ENCODE measurements at places on chromosomes 12 and 14. TPM values are rescaled to one million over a fixed set of nuclear protein-coding genes. Genes with fewer than 3 reads are reported as not detected.
A peak's percentile ranks its signal among the peaks of the same experiment; 100 is the strongest.

- no peaks in the 10 kb centered on the region for H3K27me3 ChIP-seq
- peak; percentile 85 for DNase-seq
Measured at GRCh38 chr12:92445253-92446082, 257.3 kb upstream of the PLEKHG7 start.

GRCh38 chr14:22577334-22577908 is 11.6 kb downstream of the DAD1 start:
- no peak for DNase-seq
- no peak overlapping the region for H3K4me3 ChIP-seq
- no peaks in the 10 kb centered on the region for H3K4me1 ChIP-seq
- H3K27me3 ChIP-seq: no peaks in the 10 kb centered on the region
- H3K36me3 ChIP-seq: no peaks in the 10 kb centered on the region
- H3K27ac ChIP-seq: no peak overlapping the region

- no peak overlapping the region for H3K4me3 ChIP-seq
- no peaks in the 10 kb centered on the region for H3K4me1 ChIP-seq
- no peak for DNase-seq
- H3K36me3 ChIP-seq: no peaks in the 10 kb centered on the region
- H3K27ac ChIP-seq: no peak overlapping the region
- no peaks in the 10 kb centered on the region for H3K27me3 ChIP-seq
Measured at GRCh38 chr12:106767954-106768822, 6.3 kb upstream of the RIC8B start.

- H3K4me1 ChIP-seq: no peaks in the 10 kb centered on the region
- H3K4me3 ChIP-seq: no peak overlapping the region
- H3K36me3 ChIP-seq: no peaks in the 10 kb centered on the region
- H3K27ac ChIP-seq: no peak overlapping the region
Measured at GRCh38 chr12:99771659-99772058, 124.1 kb downstream of the GARIN6 start.

- no peak overlapping the region for H3K4me3 ChIP-seq
- no peaks in the 10 kb centered on the region for H3K36me3 ChIP-seq
- H3K27ac ChIP-seq: no peak overlapping the region
- no peak for DNase-seq
- H3K4me1 ChIP-seq: no peaks in the 10 kb centered on the region
Measured at GRCh38 chr14:95192311-95192710, 35.0 kb upstream of the DICER1 start.

DNA sequence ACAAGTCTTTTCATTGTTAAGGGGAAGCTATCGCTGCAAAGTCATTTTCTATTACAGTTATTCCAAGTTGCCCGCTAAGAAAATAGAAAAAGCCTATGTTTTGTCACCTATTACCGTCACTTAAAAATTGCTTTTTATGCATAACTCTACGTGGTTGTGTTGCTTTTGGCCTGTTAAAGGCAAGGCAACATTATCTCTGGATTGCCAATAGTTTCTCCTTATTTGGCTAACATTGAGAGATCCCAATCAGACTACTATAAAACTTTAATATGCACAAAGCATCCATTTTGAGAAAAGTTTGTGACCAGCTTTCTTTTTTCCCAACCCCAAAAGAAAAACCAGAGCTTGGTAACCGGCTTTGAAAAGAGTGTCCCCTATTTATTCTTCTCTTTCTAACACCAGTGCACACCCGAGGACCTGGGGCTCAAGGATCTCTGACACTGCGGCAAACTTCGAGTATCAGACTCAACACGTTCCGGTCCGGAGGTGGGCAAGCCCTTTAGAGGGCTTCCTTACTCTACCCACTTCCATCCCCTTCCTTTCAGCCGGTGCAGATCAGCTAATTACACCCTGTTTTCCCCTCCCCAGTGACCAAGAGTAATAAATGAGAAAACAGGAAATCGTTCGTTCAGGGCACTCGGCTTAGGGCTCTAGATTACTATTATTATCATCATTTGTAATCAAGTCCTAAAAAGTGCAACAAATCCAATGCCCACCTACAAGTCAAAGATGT is 1.2 kb downstream of the PPP1R12A start:
- H3K4me1 ChIP-seq: no peaks in the 10 kb centered on the region
- no peaks in the 10 kb centered on the region for H3K36me3 ChIP-seq
- H3K27me3 ChIP-seq: no peaks in the 10 kb centered on the region
- peak; percentile 53 for DNase-seq
- peak overlapping the region; percentile 80 for H3K4me3 ChIP-seq

DNA sequence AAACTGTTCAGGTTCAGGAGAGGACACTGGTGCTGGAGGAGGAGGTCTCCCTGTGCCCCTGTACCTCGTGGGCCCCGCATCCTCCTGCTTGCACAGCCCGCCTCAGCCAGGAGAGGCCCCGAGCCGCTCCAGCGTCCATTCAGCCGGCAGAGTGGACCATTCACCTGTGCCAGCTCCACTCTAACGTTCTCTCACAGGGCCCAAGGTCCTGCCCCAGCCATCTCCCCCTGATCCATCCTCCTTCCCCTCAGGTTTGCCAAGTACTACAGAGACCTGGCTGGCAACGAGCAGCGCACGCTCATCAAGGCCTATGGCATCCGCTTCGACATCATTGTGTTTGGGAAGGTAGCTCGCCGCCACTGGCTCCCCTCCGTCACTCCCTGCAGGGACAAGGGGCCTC is 22.2 kb downstream of the P2RX4 start:
- H3K4me1 ChIP-seq: peaks cover 16% of the 10 kb centered on the region
- no peak overlapping the region for H3K27ac ChIP-seq
- H3K4me3 ChIP-seq: no peak overlapping the region

DNA sequence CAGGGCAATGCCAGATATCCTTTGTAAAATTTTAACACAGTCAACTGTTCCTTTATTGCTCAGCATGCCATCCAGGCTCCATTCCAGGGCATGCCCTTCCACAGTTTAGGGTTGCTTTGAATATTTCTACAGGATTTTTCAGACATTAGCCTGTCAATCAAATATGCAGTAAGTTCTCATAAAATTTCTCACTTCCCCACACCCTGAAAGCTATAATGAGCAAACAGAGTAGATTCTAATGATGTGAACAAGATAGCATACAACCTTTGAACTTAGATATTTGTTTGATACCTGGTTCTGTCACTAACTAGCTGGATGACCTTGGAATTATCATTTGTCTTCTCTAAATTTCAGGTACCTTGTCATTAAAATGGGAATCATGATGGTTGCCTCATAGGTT is 251.2 kb downstream of the SYT1 start:
- H3K36me3 ChIP-seq: no peaks in the 10 kb centered on the region
- H3K4me1 ChIP-seq: no peaks in the 10 kb centered on the region
- no peak for DNase-seq
- H3K27ac ChIP-seq: no peak overlapping the region

DNA sequence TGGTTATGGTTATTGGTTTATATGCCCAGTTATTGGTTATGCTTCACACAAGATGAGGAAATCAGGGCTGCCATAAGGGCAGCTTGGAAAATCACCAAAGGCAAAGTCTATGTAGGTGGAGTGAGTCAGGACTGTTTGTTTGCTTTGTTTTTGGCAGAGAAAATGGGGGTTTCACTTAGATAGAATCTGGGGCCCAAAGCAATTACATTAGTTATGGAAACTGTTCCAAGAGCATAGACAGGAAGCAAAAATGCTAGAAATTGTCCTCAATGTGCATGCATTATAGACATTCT is 2.2 kb downstream of the VAMP1 start:
- H3K4me1 ChIP-seq: peaks cover 43% of the 10 kb centered on the region
- no peak for DNase-seq
- no peaks in the 10 kb centered on the region for H3K36me3 ChIP-seq
- H3K4me3 ChIP-seq: no peak overlapping the region
- H3K27ac ChIP-seq: no peak overlapping the region
- H3K27me3 ChIP-seq: no peaks in the 10 kb centered on the region

DNA sequence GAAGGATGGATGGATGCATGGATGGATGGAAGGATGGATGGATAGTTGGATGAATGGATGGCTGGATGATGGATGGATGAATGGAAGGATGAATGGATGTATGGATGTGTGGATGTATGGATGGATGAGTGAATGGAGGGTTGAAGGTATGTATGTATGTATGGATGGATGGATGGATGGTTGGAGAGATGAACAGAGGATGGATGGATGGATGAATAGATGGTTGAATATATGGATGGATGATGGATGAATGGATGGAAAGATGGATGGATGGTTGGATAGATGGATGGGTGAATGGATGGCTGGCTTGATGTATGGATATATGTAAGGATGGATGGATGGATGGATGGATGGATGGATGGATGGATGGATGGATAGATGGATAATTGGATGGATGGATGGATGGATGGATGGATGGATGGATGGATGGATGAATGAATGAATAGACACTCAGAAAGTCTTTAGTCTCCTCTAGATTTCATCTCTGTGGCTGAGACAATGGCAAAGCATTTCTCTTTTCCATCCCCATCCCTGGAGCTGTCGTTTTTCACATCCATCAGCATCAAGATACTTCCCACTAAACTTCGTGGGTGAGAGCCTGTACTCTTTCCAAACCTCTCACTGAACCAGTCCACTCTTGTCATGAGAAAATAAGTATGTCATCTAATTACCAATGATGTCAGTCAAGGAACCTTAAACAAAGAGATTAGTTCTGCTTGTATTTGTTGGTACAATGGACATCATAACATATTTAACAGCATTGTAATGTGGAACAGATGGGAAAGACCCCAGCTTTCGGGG is 74.8 kb upstream of the CLMN start:
- DNase-seq: no peak
- H3K4me3 ChIP-seq: no peak overlapping the region
- no peaks in the 10 kb centered on the region for H3K4me1 ChIP-seq
- no peaks in the 10 kb centered on the region for H3K36me3 ChIP-seq
- H3K27me3 ChIP-seq: no peaks in the 10 kb centered on the region
- no peak overlapping the region for H3K27ac ChIP-seq

DNA sequence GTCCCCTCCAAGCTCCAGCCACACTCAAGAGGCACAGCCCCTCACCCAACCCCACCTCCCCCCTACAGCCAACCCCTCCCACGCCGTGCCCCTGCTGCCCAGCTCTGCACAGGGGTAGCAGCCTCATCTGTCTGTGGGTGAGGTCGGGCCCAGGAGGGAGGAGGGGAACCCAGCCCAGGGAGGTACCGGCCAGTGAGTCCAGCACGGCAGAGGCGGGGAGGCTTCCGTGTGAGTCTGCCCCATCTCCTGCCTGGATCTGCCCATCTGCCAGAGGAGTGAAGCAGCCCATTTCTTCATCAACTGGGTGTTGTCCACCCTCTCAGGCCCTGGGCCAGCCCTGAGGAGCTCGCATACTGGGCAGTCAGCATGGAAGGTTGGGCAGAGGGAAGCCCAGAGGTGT is 54.2 kb downstream of the CCNK start:
- H3K36me3 ChIP-seq: no peaks in the 10 kb centered on the region
- no peak overlapping the region for H3K4me3 ChIP-seq
- no peak for DNase-seq
- H3K27ac ChIP-seq: no peak overlapping the region
- H3K4me1 ChIP-seq: no peaks in the 10 kb centered on the region

GRCh38 chr12:334125-334524 is 55.0 kb downstream of the KDM5A start:
- H3K27ac ChIP-seq: no peak overlapping the region
- H3K4me3 ChIP-seq: no peak overlapping the region
- H3K4me1 ChIP-seq: no peaks in the 10 kb centered on the region
- H3K36me3 ChIP-seq: no peaks in the 10 kb centered on the region
- no peak for DNase-seq
- no peaks in the 10 kb centered on the region for H3K27me3 ChIP-seq

DNA sequence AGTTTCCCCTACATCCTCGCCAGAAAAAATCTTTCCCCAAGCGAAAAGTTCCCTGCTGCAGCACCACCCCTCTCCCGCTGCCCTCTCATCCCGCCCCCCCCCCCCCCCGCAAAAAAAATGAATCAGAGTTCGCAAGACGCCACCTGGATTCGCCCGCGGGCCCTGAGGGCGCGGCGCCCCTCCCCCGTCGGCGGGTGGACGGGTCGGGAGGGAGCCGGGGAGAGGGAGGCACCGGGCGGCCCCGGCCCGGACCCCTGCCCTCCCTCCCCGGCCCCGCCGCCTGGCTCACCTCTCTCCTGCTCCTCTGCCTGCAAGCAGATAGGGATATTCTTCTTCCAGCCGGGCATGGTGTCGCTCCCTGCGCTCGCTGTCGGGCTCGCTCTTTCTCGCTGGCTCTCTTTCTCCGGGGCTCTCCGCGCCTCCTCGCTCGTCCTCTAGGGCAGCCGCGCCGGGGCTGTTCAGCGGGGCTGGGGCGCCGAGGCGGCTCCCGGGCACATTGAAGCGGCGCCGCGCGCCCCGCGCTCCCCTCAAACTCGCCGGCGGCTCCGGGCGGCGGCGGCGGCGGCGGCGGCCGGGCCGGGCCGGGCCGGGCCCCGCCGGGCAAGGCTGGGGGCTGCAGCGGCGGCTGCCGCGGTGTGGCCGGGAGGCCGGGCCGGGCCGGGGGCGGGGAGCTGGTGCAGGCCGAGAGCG is 200.3 kb upstream of the CAND1 start:
- H3K27ac ChIP-seq: peak overlapping the region; percentile 46
- DNase-seq: peak; percentile 76
- no peaks in the 10 kb centered on the region for H3K36me3 ChIP-seq
- no peaks in the 10 kb centered on the region for H3K27me3 ChIP-seq
- no peaks in the 10 kb centered on the region for H3K4me1 ChIP-seq

- no peak overlapping the region for H3K27ac ChIP-seq
- no peak for DNase-seq
Measured at GRCh38 chr12:39329018-39329417, 113.9 kb downstream of the KIF21A start.

DNA sequence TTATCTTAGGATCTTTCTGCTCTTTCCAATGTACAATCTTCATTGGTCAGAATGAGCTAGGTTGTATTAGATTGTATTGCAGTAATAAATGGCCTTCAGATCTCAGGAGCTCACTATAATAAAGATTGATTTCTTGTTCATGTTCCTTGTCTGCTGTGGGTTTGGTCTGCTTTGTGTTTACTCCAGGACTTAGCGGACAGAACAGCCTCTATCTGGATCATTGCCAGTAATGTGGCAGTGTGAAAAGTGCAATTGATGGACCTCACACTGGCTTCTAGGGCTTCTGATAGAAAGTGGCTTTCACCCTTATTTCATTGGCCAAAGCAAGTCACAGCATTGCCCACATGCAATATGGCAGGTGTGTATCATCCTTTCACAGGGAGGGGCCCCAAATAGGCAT is 81.2 kb downstream of the BTG1 start:
- DNase-seq: no peak
- H3K4me1 ChIP-seq: peaks cover 6% of the 10 kb centered on the region
- H3K27me3 ChIP-seq: no peaks in the 10 kb centered on the region
- H3K27ac ChIP-seq: peak overlapping the region; percentile 10
- no peak overlapping the region for H3K4me3 ChIP-seq
- no peaks in the 10 kb centered on the region for H3K36me3 ChIP-seq

- H3K27me3 ChIP-seq: no peaks in the 10 kb centered on the region
- no peaks in the 10 kb centered on the region for H3K36me3 ChIP-seq
- H3K27ac ChIP-seq: no peak overlapping the region
- no peak for DNase-seq
- H3K4me3 ChIP-seq: no peak overlapping the region
Measured at GRCh38 chr14:71852181-71852580, 80.0 kb upstream of the RGS6 start.

GRCh38 chr12:116759783-116760621 is 21.9 kb downstream of the RNFT2 start:
- no peaks in the 10 kb centered on the region for H3K36me3 ChIP-seq
- peak overlapping the region; percentile 6 for H3K4me3 ChIP-seq
- H3K4me1 ChIP-seq: no peaks in the 10 kb centered on the region
- peak; percentile 64 for DNase-seq

The KRT72 gene
- total RNA-seq: 4.5 TPM

The KRT82 gene
- total RNA-seq: not detected

The RECQL gene
- total RNA-seq: 6.5 TPM

The PLBD1 gene
- total RNA-seq: 33.6 TPM

The WNT1 gene
- not detected for total RNA-seq

The MGAT4C gene
- total RNA-seq: 2.5 TPM

The PAH gene
- not detected for total RNA-seq

The GPX2 gene
- 151 TPM for total RNA-seq

The INHBE gene
- not detected for total RNA-seq
